Posterior vena cava (tissue), 2 donors: ENCODE measurements at places on chromosomes 3 and 15. TPM values are rescaled to one million over a fixed set of nuclear protein-coding genes. Genes with fewer than 3 reads are reported as not detected.

- no peak for DNase-seq
Measured at GRCh38 chr15:33148129-33148751, 46.3 kb downstream of the FMN1 start.

- no peak for DNase-seq
Measured at GRCh38 chr3:136197159-136197793, 1.1 kb upstream of the MSL2 start.

DNA sequence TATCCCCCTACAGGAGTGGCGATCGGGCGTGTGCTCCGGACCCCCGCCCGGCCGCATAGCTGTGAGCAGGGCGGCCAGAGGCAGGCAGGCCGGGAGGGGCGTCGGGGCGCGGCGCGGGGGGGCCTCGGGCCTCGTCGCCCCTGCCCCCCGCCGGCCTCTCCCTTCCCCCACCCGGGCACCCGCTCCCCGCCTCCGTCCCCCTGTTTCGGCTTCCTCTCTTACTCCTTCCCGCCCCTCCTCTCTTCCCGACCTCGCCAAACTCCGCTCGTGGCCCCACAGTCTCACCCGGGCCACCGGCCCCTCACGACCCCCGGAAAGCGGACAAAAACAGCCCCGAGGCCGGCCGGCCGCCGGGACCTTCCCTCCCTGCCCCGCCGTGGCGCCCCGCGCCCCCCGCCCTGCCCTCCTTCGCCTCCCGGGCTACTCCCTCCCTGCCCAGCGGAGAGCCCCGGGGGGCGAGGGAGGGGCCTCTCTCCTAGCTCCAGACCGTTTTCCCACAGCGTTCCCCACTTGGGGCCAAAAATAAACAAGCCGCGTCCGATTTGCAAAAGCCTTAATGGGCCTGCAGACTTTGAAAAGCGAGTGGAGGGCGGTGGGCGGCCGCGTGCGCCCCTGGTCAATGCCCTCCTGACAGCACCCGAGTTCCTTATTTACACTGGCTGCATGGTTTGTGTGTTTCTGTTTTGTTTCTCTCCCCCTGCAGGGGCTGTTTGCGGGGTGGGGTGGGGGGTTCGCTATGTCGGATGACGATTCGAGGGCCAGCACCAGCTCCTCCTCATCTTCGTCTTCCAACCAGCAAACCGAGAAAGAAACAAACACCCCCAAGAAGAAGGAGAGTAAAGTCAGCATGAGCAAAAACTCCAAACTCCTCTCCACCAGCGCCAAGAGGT is 1.0 kb downstream of the UBE2E1 start:
- peak; percentile 82 for DNase-seq

GRCh38 chr3:113002679-113003078 is 11.9 kb downstream of the GTPBP8 start:
- DNase-seq = no peak

GRCh38 chr3:179734497-179735281 is 81.8 kb downstream of the USP13 start:
- no peak for DNase-seq

DNA sequence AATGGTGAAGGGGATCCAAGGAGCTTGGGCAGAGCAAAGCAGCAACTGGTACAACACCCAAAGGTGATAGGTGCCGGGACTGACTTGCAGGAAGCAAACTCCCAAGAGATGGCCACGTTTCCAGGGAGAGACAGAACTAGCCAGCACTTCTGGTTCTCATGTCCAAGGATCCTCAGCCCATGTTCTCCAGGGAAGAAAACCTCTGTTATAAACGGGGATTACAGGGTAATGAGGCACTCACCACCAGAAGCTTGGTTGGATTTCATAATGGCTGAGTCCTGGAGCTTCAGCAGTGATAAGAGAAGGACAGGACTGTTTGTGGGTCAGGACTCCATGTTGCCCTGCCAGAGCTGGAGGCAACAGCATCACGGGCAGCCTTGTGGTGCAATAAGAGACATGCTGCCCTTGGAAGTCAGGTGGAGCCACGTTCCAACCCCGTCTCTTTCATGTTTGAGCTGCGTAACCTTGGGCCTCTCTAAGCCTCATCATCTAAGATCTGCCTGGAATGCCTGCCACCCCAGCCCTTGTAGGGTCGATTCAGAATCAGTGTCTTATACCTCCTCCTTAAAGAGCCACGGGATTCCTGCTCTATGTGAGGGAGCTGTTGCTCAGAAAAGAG is 181.0 kb downstream of the ABHD5 start:
- DNase-seq = no peak

- DNase-seq = no peak
Measured at GRCh38 chr3:111882194-111882593, 23.1 kb downstream of the PHLDB2 start.

DNA sequence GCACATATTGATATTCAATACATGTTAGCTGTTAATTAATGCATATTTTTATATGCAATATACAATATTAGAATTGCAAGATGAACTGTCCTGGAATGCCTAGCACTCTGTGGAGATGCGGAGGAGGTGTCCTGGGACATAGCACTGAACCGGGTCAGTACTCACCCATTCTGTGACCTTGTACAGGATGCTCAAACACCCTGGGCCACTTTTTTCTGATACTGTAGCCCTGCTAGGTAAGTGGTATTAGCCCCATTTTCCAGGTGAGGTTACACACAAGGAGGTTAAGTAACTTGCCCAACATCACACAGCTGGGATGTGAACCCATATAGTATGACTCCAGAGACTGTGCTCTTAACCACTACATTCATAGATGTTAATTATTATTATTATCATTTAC is 1.7 kb upstream of the MAGEF1 start:
- no peak for DNase-seq

DNA sequence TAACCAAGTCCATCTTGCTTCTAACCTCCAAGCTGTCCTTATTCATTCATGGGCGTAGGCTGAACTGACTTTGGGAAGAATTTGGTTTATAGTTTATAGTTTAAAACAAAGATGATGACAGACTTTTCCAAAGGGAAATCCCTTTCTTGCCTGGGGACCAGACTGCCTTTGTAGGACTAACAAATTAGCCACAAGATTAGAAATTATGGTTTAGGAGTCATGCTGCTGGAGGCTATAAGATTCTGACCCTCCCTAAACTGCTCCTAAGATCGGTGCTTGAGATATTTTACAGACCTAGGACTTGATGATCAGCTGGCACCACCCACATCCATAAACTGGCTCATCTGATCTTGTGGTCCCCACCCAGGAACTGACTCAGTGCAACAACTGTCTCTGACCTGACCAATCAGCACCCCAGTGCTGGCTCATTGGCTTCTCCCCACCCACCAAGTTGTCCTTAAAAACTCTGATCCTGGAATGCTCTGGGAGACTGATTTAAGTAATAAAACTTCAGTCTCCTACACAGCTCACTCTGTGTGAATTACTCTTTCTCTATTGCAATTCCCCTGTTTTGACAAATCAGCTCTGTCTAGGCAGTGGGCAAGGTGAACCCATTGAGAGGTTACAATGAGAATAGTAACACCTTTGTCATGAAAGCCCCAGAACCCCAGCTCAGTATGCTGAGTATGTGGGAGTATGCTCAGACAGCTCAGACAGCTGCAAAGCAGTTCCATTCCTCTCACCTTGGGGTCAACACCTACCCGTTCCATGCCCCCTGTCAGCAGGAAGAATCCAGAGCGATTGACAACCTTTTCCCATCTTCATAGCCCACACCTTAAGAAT is 51.6 kb upstream of the C15orf39 start:
- no peak for DNase-seq

- no peak for DNase-seq
Measured at GRCh38 chr15:62059108-62059815, 985 bp downstream of the VPS13C start.

- DNase-seq = no peak
Measured at GRCh38 chr15:26565542-26565941, 207.3 kb downstream of the GABRB3 start.

DNA sequence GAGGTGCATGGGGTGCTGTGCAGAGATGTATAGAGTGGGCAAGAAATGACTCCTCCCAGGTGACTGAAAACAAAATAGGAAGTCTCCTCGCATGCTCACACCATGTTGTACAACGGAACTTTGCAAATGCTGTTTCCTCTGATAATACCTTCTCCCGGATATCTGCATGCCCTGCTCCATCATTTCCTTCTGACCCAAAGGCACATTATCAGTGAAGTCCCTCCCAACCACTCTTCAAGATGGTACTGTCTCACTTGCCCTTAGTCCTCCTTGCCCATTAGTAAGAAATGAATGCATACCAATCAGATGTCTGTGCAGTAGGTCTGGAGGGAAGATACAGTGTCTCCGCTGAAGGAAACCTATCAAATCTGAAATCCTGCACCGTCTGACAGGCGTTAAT is 12.0 kb downstream of the TMED3 start:
- DNase-seq = no peak

DNA sequence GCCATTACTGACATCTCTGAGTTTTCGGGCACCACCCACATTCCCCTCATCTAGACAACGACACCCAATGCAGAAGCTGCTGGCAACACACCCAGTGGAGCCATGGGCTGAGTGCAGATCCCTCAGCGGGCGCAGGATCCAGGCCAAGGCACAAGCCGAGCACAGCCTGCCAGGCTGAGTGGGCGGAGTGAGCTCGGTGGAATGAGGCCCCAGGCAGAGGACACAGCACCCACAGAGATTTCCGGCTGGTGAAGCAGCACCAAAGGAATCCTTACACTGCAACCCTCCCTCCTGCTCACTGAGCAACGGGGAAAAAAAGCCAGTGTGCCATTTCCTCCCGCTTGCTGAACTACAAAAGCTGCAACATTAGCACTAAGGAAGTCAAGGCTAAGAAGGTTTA is 34.3 kb downstream of the ZMAT3 start:
- peak; percentile 83 for DNase-seq

GRCh38 chr3:46978381-46978780 is 1.1 kb upstream of the NBEAL2 start:
- peak; percentile 52 for DNase-seq

- no peak for DNase-seq
Measured at GRCh38 chr3:49666592-49666991, 7.6 kb upstream of the APEH start.

GRCh38 chr15:40080847-40081246 is 27.8 kb downstream of the BMF start:
- no peak for DNase-seq

GRCh38 chr3:192820161-192820560 is 92.8 kb upstream of the FGF12 start:
- DNase-seq = no peak

DNA sequence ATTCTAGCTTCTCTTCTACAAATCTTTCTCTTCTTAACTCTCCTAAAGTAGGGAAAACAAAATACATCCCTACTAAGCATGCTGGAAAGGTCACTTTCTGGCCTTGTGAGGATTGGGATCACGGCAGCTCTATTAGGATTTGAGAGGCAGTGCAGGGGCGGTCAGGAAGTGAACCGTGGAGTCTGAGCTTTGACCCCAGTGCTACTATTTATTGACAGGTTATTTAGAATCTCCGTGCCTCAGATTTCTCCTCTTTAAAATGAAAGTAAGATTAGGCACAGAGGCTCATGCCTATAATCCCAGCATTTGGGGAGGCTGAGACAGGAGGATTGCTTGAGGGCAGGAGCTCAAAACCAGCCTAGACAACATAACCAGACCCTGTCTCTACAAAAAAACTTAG is 42.0 kb upstream of the CHRM5 start:
- no peak for DNase-seq

DNA sequence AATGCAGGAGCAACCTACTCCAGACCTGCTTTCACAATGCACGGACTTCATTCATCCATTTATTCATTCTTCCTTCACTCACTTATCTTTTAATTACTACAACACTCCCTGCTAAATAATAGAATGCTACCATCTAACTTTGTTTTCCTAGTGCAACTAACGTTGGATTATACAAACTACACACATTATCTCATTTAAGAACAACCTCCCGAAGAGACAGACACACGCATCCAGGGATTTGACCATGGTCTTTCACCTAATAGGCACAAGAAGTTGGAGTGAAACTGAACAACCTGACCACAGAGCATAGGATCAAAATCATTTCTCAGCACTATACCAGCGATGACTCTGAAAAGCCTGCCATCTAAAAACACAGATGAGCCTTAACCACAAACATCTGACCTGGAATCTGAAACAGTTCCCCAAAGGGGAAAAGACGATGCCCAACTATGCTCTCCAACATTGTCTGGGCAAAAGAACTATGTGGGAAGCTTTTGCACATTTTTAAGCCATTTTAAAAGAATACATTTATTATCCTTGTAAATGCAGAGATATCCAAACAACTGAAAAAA is 21.0 kb downstream of the ZNF385D start:
- no peak for DNase-seq

- no peak for DNase-seq
Measured at GRCh38 chr15:91793771-91794170, 59.7 kb upstream of the SLCO3A1 start.

GRCh38 chr3:118478706-118479276 is 555.9 kb downstream of the IGSF11 start:
- no peak for DNase-seq

DNA sequence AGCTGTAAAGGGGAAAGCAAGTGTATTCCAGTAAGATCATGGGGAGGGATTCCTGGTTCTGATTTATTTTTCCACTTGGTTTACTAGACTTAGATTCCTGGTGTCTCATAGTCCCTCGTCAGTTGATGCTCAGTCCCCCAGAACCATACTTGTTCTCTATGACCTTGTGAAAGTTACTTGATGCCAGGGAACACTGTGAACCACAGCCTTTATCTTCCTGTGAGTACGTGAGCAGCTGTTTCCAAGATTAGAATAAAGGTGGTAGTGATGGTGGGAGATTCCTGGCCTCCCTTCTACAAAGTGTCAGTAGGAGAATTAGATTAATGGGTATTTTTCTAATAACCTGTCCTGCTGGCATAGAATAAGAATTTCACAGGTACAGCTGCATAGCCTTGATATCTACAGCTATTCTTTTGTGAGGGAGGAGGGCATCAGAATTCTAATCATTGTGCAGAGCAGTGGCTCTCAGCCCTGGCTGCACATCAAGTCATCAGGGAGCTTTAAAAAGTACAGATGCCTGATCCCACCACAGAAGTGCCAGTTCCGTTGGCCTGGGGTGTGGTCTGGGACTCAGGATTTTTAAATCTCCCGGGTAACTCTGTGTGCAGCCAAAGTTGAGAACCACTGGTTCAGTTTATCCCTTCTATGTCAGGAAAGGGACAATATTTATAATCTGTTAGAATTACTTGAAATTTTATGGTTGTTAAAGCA is 20.0 kb downstream of the GPD1L start:
- no peak for DNase-seq

The AMIGO3 gene
- total RNA-seq = not detected

The APBA2 gene
- total RNA-seq = 2.7 TPM

The ANKUB1 gene
- total RNA-seq = not detected

The FOXB1 gene
- total RNA-seq = not detected

The GOLGA6L4 gene
- total RNA-seq = 6.4 TPM

The ERC2 gene
- total RNA-seq = 0.14 TPM
